ENCODE measurements at places on chromosomes 13 and 19.

DNA sequence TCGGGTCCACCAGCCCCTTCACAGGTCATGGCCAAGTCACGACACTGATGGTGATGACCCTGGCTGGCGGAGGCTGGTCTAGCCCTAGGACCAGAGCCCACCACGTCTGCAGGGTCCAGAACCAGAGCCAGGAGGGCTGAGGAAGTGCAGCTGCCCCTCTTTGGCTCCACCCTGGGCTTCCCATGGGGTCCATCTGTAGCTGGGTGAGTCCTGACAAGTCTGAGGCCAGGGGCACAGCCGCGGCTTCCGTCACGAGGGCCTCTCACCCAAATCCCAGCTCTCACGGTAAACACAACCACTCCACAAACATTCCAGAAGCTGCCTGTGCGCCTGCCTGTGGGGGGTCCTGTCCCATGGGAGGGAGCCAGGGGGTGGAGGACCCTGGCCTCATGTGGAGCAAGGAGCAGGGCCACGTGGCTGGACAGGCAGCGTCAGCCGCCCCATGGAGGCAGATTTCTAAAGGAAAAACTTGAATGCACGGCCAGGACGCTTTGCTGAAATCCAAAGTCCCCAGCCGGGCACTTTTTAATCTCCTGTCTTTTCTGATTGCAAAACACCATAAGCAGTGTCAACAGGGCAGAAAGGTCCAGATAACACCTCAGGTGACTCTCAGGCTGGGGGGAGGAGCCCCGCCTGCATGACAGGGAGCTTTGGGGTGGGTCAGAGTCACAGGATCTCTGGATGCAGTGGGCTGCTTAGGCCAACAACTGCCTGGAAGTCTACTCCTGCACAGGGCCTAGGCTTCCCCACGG is 29.9 kb downstream of the CEBPG start:
- no peaks in the 10 kb centered on the region for H3K4me1 ChIP-seq
- H3K36me3 ChIP-seq, result no peaks in the 10 kb centered on the region
- no peak for DNase-seq

DNA sequence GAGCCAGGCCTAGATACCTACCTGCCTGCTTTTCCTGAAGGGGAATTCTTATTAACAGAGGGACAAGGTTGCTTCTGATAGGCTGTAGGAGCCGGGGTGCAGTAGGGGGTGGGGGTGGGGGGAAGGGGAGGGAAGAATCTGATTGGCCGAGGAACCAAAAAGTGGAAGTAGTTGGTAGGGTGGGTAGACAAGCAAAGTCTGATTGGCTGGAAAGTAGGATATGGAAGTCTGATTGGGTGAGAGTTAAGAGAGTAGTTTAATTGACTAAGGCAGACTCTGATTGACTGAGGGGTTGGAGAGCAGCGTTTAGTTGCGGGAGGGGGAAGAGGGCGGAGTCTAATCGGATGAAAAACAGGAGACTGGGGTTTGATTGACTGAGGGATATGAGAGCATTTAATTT is 9.4 kb upstream of the CYP4F22 start:
- H3K27me3 ChIP-seq, result no peaks in the 10 kb centered on the region
- DNase-seq, result no peak
- H3K36me3 ChIP-seq, result no peaks in the 10 kb centered on the region
- no peak overlapping the region for H3K27ac ChIP-seq

GRCh38 chr13:42328672-42329071 is 56.7 kb downstream of the AKAP11 start:
- H3K27ac ChIP-seq, result no peak overlapping the region
- H3K27me3 ChIP-seq, result no peaks in the 10 kb centered on the region
- no peak for DNase-seq
- H3K36me3 ChIP-seq, result no peaks in the 10 kb centered on the region

DNA sequence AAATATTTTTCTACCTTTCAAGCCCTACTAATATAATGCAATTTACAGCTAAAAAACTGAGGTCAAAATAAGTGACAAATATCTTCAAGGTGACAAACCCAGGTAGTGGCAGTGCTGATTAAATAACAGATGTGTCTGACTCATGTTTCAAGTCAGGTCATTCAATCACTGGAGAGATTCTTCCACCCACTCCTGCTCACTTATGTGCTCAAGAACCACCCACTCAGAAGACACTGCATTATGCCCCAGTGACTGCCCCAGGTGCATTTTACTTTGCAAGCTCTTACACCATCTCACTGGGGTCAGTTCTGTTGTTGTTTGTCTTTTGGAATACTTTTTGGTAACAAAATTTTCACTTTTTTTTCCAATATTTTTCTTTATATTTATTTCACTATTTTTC is 2.2 kb downstream of the ZNF100 start:
- DNase-seq, result no peak
- H3K27me3 ChIP-seq, result no peaks in the 10 kb centered on the region
- no peak overlapping the region for H3K4me3 ChIP-seq

GRCh38 chr19:7507884-7508283 is 8.0 kb upstream of the ZNF358 start:
- no peak overlapping the region for H3K27ac ChIP-seq
- H3K36me3 ChIP-seq, result no peaks in the 10 kb centered on the region
- no peak for DNase-seq
- H3K4me1 ChIP-seq, result peaks cover 19% of the 10 kb centered on the region
- no peak overlapping the region for H3K4me3 ChIP-seq

- no peaks in the 10 kb centered on the region for H3K27me3 ChIP-seq
- no peak overlapping the region for H3K27ac ChIP-seq
- H3K36me3 ChIP-seq, result peaks cover 49% of the 10 kb centered on the region
Observed at GRCh38 chr13:52026246-52026626, 1.7 kb downstream of the UTP14C start.

GRCh38 chr19:50537769-50538230 is 24.1 kb upstream of the ASPDH start:
- H3K4me1 ChIP-seq, result no peaks in the 10 kb centered on the region
- peak; percentile 73 for DNase-seq
- H3K36me3 ChIP-seq, result no peaks in the 10 kb centered on the region

DNA sequence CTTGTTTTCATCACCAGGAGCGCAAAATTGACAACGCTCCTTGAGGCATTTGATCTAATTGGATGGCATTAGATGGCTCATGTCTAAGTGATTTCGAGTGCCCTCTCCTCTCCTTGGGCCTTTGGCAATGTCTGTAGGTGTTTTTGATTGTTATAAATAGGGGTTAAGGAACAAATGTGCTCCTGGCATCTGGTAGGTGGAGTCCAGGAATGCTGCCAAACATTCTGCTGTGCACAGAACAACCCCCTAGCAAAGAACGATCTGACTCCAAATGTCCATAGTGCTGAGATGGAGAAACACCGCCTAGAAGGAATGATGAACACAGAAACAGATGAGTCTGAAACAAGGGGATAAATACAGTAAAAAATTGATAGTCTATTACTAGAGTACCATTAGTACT is 68.0 kb upstream of the C1QTNF9B start:
- H3K36me3 ChIP-seq, result no peaks in the 10 kb centered on the region
- H3K4me3 ChIP-seq, result no peak overlapping the region
- no peak for DNase-seq
- no peaks in the 10 kb centered on the region for H3K27me3 ChIP-seq
- no peak overlapping the region for H3K27ac ChIP-seq

DNA sequence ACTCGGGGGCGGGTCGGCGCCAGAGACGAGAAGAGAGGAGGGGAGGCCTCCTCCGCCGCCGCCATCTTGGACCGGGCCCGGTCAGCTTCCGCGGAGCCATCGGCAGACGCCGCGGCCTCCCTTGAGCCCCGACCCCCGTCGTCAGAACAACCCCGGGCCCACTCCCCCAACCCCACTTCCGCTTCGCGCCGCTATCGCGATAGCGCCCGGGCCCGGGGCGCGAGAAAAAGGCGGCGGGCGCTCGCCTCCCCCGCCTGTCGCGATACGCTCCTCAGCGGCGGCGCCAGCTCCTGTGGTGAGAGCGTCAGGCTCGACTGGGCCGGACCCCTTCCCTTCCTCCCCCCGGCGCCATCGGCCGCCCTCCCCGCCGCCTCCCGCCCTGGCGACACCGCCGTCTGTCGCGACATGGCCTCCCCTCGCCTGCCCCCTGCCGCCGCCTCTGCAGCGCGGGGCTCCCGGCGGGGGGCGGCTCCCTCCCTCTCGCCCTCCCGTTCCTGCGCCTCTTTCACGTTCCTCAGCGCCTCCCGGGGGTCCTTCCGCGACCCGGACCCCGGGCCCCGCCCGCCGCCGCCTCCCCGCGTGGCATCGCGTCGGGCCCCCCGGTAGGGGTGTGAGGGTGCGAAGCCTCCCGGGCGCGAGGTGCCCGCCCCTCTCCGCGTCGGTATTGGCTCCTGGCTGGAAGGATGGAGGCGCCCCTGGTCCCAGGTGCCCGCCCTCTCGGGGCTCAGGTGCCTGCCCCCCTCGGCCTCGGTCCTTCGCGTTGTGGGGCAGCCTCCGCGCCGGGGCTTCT is at the start of gene CNOT3:
Gene CNOT3, plus strand, starts transcription at position 64 of the 790 bp plus-strand sequence. CDS start 5,217 bp downstream, outside the sequence.
- H3K27ac ChIP-seq, result peak within 1 kb of the TSS; percentile 82
- H3K36me3 ChIP-seq, result peaks cover 34% of the 10 kb centered on the region
- H3K27me3 ChIP-seq, result no peaks in the 10 kb centered on the region
- peaks cover 48% of the 10 kb centered on the region for H3K4me1 ChIP-seq
- no peak for DNase-seq
- peak within 1 kb of the TSS; percentile 69 for H3K4me3 ChIP-seq

GRCh38 chr13:100594731-100595130 is 6.1 kb upstream of the GGACT start:
- H3K36me3 ChIP-seq, result no peaks in the 10 kb centered on the region
- no peak overlapping the region for H3K27ac ChIP-seq
- H3K4me1 ChIP-seq, result no peaks in the 10 kb centered on the region
- no peak for DNase-seq
- H3K4me3 ChIP-seq, result no peak overlapping the region
- H3K27me3 ChIP-seq, result no peaks in the 10 kb centered on the region

Data from CD4-positive, alpha-beta T cell (primary cell).